ENCODE measurements at places on chromosomes 3 and 15. TPM values are rescaled to one million over a fixed set of nuclear protein-coding genes. Genes with fewer than 3 reads are reported as not detected.

The GATM gene
- not detected for total RNA-seq

The GXYLT2 gene
- 56.9 TPM for total RNA-seq

The LRTM1 gene
- not detected for total RNA-seq

The RTP1 gene
- total RNA-seq: not detected

The RCCD1 gene
- total RNA-seq: 9.1 TPM

The TP53BP1 gene
- total RNA-seq: 40.4 TPM

The CYP1A2 gene
- total RNA-seq: not detected

The MDFIC2 gene
- not detected for total RNA-seq

The VEPH1 gene
- 25.2 TPM for total RNA-seq

The CFAP100 gene
- total RNA-seq: not detected

The WNT5A gene
- total RNA-seq: 7.4 TPM

The GOLGA8T gene
- total RNA-seq: not detected

The POLR2H gene
- total RNA-seq: 86.3 TPM

The ALDH1L1 gene
- 93.4 TPM for total RNA-seq

The SST gene
- total RNA-seq: not detected

The MYRIP gene
- total RNA-seq: 0.34 TPM

The HTR3E gene
- not detected for total RNA-seq

The TM6SF1 gene
- 1.7 TPM for total RNA-seq

The MYO5C gene
- total RNA-seq: 0.25 TPM

The SLC22A14 gene
- total RNA-seq: not detected

The PARP15 gene
- 0.44 TPM for total RNA-seq

The SRGAP3 gene
- total RNA-seq: 3.7 TPM

The SLC7A14 gene
- 0.06 TPM for total RNA-seq

The CCK gene
- total RNA-seq: not detected

The ALDH1A2 gene
- 34.0 TPM for total RNA-seq

The GP9 gene
- total RNA-seq: not detected

The SLC51A gene
- not detected for total RNA-seq

The CTXN2 gene
- not detected for total RNA-seq

The PLSCR5 gene
- total RNA-seq: not detected

The SLC24A5 gene
- not detected for total RNA-seq

The GPR27 gene
- 0.54 TPM for total RNA-seq

The TNIK gene
- 3.4 TPM for total RNA-seq

The PATL2 gene
- total RNA-seq: 0.10 TPM

The GABRG3 gene
- not detected for total RNA-seq

The CCR3 gene
- total RNA-seq: not detected

The INAFM2 gene
- 12.9 TPM for total RNA-seq

The PYGO1 gene
- 7.1 TPM for total RNA-seq

The RLBP1 gene
- total RNA-seq: not detected

The BLOC1S6 gene
- 32.1 TPM for total RNA-seq

The SERPINI2 gene
- not detected for total RNA-seq

The LTK gene
- not detected for total RNA-seq

The SLC25A26 gene
- 16.3 TPM for total RNA-seq
